ENCODE measurements at places on chromosomes 5 and 9.

DNA sequence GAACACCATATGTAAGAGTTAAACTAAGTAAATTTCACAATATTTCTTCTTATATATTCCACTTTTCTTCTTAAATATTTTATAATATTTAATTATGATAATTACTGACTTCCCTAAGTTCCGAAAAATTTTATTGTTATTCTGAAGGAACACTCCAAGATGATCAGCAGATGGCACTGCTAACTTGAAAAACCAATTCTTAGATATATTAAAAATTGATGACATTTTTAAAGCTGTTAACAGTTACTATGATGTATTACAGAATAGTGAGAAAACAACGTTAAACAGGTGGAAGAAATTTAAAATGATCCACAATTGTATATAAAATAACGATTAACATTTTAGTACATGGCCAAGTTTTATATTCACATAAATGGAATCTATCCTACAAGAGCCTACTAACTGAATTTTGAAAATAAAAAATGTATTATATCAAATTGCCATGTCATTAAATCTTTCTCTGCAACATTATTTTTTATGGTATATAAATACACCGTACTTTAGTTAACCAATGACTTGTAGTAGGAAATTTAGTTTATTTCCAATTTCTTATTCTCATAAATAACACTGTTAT, 30.1 kb upstream of the MUSK start:
- no peak for DNase-seq

DNA sequence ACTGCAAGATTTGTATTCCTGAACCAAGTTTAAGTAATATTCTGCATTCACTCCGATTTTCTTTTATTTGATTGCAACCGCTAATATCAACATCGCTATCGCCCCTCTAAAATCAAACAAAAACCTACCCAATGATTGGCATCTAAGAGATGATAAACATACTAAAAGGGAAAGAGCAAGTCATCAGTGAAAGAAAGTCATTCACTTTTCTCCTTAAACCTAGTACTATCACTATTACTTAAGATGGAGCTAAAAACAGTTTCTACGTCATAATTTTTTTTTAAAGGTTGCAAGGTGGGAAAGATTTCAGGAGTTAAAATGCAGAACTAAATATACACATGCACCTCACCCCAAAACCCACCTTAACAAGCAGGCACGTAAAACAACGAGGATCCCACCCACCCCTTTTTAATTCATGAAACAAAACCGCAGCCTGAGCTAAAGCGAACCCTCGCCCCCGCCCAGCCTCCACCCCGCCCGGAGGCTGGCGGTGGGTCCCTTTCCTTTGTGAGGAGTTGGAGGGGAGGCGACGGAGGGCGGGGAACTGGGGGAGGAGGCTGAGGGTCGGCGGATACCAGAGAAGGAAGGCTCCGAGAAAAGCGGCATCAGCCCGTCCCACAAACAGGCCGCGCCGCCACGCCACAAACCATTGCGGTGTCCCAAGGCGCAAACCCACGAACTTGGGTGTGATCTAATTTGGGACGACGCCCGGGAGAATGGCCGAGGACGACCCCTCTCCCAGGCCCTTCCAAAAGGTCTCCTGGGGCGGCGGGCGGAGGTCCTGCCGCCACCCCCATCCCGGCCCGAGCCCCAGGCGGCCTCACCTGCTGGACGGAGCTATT, 861 bp downstream of the UBQLN1 start:
- DNase-seq = no peak

DNA sequence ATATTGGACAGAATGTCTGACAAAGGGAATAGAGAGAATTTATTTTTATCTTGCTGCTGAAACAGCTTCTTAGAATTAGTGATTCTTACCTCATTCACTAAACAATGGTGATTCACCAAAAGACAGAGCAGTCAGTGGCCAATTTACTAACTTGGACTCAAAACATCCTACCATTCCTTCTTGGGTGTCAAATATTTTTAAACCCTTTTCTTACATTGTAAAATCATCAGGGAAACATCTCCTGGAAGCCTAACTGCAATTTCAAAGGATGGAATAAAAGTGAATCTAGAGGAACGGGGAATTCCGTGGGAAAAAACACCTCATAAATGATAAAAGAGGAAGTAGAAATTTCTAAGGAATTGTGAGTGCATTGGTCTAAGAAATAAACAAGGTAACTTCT, 97.7 kb downstream of the LHFPL2 start:
- no peak for DNase-seq

DNA sequence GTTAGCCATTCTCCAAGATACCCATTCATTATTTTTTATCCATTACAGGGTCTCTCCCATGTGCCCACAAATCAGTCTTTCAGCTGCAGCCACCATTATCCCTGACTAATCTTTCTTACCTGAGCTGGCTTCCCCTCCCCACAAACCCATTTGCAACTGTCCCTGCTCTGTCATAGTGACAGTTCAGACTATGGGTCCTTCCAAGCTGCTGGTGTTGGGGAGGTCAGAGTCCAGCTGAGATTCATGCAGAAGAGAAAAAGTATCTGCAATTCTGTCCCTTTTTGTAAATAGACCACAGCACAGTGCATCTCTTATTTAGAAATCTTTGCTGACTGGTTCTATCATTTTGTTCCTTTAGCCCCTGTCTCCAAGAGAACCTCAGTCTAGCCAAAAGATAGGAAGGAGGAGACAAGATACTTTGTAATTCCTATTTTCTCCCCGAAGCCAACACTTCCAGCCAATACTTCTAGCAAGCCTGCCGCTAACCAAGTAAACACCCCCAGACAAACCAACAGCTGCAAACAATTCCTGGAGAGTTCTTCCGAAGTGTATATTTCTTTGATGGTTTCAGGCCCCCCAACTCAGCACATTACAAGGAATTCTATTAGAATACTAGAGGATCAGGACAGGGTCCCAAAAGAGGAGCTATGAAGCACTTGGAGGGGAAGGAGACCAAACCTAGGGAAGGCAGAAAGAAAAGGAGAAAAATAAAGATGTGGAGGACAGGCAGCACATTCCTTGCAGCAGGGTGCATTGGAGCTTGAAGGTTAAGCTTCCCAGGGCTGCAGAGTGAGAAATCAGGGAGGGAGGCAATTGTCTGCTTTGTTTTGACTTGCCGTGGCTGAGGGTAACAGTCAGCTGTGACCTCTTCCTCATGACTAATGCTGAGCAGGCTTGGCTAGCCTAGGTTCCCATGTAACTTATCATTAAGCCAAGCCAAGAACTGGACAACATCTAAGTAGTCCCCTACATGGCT, 148.5 kb downstream of the SGCD start:
- DNase-seq = no peak

GRCh38 chr9:15306068-15306756, 804 bp downstream of the TTC39B start:
- no peak for DNase-seq

DNA sequence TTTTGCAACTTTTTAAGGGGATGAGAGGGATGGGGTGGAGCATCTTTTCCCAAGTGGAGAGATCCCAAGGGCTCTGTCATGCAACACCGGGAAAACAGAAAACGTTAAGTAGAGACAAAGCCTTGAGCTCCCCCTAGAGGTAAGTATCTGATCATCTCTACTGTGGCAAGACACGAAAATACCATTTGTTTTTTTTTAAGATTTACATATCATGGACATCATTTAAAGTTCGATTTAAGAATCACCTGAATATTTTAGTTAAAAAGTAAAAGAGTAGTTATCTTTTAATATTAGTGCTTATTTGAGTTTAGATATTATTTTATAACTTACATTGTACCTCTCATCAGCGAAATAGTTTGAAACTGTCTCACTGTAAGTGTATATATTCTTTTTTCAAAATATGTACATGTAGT, 200.4 kb downstream of the LRRC70 start:
- no peak for DNase-seq

GRCh38 chr9:76798527-76798926, 34.3 kb downstream of the PCA3 start:
- DNase-seq = no peak

GRCh38 chr5:32506799-32507198, 62.3 kb upstream of the ZFR start:
- no peak for DNase-seq

- DNase-seq = no peak
Measured at GRCh38 chr9:34384368-34385165, 7.9 kb upstream of the MYORG start.

DNA sequence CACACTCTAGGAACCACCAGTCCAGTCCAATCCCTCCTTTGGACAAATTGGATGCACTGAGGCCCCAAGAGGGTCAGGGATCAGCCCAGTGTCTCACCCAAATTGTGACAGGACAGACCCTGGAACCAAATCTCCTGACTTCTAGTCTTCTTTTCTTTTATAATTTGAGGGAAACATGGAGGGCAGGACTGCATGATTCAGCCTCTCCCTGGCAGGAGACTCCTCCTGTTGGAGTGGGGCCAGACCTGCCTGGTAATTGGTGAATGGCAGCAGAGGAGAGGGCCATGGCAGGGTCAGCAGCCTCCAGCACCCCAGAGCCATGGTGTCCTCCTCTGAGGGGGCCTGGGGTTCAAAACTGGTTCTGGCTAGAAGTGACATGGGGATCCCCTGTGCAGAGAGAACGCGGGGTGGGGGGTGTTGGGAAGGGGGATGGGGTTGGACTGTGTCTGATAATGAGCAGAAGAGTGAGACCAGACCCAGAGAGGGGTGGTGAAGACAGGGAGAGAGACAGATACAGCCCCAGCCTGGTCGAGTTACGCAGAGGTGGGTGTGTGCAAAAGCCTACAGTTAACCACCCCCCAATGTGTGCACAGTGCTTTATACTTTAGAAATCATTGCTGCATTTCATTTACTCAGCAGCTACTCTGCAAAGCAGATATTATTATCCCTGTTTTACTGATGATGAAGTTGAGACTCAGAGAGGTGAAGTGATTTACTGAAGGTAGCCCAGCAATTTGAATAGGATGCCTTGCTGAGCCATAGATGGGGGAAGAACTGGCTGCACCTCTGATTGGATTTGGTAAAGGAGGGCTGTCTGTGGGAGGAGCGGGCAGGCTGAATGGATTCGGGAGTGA, 3.8 kb upstream of the SYNPO start:
- DNase-seq = no peak

GRCh38 chr9:104871961-104872527, 55.9 kb downstream of the ABCA1 start:
- no peak for DNase-seq

GRCh38 chr9:127707766-127708165, 978 bp downstream of the CFAP157 start:
- DNase-seq = no peak

GRCh38 chr9:135480071-135480939, 723 bp downstream of the PPP1R26 start:
- DNase-seq = no peak

DNA sequence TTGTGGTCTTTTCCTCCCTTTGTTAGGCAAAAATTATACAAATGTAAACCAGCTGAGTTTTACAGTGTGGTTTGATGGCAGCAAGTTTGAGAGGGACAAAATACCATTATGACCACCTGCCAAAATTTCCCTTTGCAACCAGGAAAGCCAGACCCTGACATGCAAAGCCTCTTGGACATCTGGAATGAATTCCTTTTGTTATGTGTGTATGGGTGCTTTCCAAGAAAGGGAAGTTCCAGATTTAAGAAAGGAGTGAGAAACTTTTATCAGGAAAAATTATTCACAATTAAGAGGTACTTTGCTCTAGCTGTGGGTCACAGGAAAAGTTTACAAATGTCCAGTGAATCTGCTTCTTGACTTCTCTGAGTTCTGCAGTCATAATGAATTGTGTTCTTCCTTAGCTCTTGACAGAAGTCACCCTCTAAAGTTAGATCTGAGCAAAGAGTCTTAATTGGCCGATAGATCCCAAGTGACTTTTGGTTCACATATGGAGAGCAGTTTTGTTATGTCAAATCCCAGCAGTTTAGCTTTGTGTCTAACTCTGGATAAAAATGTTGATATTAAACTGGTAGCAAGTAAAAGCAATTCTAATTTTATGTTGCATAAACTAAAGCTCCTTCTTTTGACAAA, 295.9 kb upstream of the ZNF608 start:
- no peak for DNase-seq

GRCh38 chr9:113524468-113524867, 60.9 kb downstream of the RGS3 start:
- DNase-seq = no peak

GRCh38 chr9:73118898-73119554, 32.6 kb upstream of the ANXA1 start:
- DNase-seq = no peak

DNA sequence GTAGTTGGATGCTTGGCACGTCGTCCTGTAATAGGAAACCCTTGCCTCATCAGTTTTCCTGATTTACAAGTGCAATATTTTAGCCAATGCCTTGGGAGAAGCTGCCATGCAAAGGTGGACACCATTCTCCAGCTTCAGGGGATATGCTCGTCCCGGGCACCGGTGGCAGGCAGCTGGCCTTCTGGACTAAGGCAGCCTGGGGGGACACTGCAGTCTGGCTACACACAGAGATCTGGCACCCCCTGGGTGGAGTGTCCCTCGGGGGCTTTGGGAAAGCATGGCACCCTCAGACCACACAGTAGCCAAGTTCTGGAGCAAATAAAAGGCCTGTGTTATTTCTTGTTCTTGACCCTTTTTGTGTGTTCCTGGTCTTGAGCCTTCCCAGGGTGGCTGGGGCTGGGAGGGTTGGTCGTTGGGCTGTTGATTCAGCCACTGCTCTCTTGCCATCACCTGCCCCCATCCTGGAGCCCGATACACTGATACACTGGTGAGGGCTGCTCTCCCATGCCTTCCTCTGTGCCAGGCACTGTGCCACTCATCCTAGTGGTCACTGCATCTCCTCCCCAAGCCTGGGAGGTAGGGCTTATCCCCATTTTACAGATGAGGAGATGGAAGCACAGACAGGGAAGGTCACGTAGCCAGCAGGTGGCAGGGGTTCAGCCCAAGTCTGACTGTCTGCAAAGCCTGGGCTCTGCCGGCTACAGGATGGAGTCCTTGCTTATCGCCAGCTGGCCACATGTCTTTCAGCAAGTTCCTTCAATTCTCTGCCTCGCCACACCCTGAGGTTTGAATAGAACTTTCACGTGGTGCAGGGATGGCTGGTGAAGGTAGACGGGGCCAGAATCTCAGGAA, 134.1 kb downstream of the RGS3 start:
- DNase-seq = no peak

DNA sequence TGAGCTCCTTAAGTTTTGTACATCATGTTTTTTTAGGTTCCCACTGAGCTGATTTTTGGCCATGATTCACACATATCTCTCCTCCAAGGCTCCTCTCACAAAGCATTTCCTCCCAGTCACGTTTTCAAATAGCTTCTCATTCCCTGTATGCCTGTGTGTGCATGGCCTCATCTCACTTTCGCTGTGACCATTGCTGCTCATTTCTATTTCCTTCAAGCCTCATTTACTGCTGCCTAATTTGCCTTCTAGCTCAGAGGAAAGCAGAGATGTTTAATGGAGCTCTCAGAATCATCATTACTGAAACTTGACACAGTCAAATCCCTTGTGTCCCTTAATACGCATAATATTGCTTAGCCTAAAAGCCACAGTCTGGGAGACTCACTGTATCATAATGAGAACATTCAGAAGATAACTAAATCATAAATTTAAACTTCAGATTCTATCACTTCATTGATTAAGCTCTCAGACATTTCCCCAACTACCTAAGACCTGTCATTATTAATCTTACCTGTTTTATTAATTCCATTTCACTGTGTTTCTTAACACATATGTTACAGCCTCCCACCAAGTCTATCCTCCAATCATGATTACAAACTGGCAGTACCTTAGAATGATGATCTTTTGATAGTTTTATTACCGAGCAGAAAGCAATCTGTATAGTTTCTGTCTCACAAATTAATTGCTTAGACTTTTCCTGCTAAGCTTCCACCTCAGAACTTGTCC, 278.3 kb upstream of the PTGER4 start:
- no peak for DNase-seq
